CD4-positive, alpha-beta T cell treated with Interleukin-6 at 100 ng/mL for 8 hours (primary cell): ENCODE measurements at places on chromosomes 11 and 22.

- no peak for DNase-seq
These were observed 17.6 kb upstream of the LIN7C start for GRCh38 chr11:27524155-27524554.

DNA sequence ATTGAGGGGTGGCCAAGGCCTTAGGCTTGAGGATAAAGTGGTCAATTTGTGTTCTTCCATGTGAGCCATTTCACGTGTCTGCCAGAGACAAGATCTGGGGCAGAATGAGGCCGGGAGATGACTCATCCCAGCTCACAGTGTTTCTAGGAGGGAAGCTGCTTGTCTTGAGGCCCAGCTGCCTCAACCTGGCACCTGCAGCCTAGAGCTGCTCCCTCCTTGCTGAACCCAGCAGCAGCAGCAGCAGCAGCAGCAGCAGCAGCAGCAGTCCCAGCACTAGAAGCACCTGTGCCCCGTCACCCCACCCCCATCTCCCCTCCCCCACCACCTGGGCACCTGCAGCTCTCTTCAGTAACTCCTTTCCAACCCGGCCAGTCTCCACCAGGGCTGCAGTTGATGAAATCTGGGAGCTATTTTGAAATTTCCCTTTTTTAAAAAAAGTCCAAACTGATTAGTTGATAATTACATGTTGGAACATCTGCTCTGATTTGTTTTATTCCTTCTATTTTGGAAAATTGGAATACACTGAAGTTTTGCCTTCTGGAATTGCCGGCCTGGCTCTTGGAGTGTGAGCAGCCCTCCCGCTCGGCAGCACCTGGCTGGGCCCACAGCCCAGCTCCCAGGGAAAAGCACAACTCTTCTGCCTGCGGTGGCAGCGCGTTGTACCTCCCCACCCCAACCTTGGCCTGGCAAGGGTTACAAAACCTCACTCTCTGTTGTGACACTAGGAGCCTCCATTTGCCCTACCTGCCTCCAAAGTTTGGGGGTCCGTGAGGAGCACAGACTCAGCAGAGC, 143.5 kb downstream of the NXPE2 start:
- DNase-seq = no peak

DNA sequence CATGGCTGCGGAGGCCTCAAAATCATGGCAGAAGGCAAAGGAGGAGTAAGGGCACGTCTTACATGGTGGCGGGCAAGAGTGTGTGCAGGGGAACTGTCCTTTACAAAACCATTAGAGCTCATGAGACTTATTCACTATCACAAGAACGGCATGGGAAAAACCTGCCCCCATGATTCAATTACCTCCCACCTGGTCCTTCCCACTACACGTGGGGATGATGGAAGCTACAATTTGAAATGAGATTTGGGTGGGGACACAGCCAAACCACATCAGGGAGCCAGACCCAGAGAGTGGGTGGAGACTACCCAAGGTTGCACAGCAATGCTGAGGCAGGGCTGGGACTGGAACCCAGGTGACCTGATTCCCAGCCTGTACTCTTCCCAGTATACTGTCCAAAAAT, 8.6 kb upstream of the TMPRSS6 start:
- no peak for DNase-seq

- DNase-seq = no peak
These were observed 111.0 kb downstream of the ST3GAL4 start for GRCh38 chr11:126466236-126467045.

DNA sequence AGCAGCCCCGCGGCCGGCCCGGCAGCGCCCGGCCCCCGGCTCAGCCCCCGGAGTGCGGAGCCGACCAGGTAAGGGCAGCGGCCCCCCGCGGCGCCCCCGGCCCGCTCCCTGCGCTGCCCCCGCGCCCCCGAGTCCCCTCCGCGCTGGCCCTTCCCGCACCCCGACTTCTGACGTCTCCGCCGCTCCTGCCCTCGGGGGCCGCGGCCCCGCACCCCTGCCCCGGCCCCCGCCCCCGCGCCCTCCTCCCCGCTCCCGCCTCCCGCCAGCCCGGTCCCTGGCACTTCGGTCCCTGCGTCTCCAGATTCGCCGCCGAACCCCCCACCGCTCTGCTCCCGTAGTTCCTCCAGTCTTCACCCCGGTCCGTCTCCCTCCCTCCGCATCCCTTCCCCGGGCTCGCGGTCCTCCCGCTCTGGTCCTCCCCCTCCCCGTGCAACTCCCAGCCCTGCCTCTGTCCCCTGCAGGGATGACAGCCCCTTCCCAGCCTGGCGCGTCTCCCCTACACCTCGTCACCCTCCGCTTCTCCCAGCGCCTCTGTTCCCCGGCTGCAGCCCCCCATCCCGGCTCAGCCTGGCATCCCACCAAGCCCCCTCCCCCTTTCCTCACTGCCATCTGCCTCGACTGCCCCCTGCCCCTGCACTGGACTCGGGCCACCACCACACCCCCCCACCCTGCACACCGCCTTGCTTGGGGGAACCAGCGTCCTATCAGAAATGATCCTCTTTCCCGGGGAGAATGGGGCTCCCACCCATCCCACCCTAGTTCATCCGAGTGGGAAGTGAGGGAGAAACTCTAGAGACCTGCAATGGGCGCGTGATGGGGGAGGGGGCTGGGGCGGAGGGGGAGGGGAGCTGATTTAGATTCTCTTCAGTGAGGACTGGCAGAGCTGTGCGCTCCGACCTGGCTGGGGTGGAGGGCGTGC, 531 bp downstream of the GRIK4 start:
- no peak for DNase-seq

- DNase-seq = no peak
These were observed 11.0 kb upstream of the SPDYC start for GRCh38 chr11:65159012-65159411.

- DNase-seq = no peak
These were observed 66.9 kb upstream of the RRM1 start for GRCh38 chr11:4027746-4028145.

GRCh38 chr11:2266586-2267305, 3.6 kb downstream of the ASCL2 start:
- no peak for DNase-seq

- DNase-seq = no peak
These were observed 61.7 kb downstream of the BRD1 start for GRCh38 chr22:49765951-49766350.
